Sciatic nerve (tissue), 2 donors: ENCODE measurements at places on chromosomes 2 and 18.
A peak's percentile ranks its signal among the peaks of the same experiment; 100 is the strongest.

GRCh38 chr18:13320096-13320495 is 101.5 kb downstream of the LDLRAD4 start:
- no peak for DNase-seq

- no peak for DNase-seq
Measured at GRCh38 chr2:188978291-188979081, 4.3 kb downstream of the COL3A1 start.

DNA sequence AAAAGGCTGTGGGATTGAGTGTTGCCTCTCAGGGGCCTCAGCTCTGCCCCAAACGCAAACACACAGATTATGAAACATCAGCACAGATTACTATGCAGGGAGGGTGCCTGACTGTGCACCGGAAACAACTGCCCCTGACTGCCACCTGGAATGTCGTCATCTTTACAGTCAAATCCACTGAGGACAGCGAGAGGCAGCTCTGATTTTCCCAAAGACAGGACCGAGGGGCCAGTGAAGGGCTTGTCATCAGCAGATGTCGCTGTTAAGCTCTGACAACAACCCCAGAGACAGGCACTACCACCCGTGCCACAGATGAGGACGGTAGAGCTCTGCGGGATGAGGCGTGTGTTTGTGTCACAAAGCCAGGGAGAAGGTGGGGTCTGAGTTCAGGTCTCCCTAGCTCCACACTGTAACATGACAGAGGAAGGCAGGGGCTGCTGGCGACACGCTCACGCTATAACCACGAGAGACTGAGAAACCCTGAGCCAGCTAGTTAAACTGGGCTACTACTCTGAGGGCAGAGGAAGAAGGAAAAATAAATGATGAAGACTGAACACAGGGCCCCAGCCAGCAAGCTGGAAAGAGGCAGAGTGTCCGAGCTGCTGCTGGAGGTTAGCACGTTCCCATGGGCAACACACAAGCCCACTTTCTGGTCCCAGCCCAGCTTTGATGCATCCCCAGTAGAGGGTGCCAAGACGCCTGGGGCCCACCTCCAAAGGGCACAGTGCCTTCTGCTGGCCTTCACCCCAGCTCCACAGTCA is 47.0 kb downstream of the PARD6G start:
- DNase-seq, result no peak

DNA sequence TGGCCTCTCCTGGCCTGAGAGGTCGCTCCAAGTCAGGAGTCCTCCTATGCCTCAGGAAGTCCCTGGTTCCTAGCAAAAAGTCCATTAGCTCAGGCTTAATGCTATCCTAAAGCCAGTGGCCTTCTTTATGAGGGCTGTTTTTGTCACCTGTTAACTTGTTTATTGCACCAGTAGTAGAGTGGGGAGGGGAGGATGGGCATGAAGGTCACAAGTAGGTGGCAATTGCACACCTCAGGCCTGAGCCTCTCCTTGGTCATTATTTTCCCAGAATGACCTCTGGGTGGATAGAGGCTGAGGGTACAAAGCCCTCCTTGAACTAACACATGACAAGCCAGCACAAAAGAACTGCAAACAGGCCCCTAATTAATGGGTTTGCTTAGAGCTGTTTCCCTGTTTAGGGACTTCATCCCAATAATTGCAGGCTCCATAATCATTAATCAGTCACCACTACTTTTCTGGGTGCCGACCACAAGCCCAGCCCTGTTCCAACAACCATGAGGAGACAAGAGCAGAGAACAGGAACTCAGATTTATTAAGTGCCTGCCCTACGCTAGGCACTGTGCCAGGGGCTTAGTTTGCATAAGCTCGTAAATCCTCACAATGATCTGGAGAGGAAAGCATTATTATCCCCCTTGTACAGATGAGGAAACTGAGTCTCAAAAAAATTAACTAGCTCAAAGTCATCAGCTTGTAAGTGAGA is 123.0 kb upstream of the PKDCC start:
- no peak for DNase-seq

GRCh38 chr2:109378682-109379081 is 235.1 kb downstream of the SEPTIN10 start:
- peak; percentile 35 for DNase-seq

- DNase-seq, result no peak
Measured at GRCh38 chr2:75074708-75075107, 116.3 kb downstream of the POLE4 start.

DNA sequence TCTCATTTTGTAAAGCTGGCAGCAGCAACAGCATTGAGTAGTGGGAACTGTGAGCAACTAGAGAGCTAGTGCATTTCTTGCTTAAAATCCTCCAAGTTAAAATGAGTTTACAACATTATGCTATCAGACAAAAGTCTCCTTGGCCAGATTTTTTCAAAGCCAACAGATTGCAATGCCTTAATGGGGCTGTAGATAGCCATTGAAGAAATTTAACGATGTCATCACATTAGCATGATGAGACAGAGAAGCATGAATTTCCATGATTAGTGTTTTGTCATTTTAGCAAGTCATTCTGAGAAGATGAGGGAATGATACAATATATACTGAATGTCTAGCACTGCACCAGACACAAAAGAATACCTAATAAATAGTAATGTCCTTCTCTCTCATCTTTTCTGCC is 307.5 kb upstream of the REG3G start:
- DNase-seq, result no peak

DNA sequence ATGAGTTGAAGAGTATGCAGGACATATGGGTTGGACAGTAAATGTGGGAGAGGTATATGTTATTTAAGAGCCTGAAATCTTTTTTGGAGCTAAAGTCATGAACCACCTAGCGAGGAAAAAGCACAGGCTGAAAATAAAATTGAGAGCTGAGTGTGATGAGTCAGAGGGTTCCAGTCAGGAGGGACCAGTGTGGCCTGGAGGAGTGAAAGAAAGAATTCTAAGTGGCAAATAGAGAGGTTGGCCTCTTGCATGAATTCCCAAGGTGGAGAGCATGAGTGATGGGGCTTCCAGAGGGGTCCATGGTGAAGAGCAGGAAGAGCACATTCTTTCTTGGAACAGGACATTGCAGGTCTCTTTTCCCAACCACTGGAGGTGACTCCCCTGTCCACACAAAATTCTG is 282.6 kb downstream of the TDRD15 start:
- no peak for DNase-seq

- peak; percentile 86 for DNase-seq
Measured at GRCh38 chr18:332721-333510, 65.1 kb upstream of the THOC1 start.

GRCh38 chr2:60552078-60552850 is 1.2 kb downstream of the BCL11A start:
- DNase-seq, result no peak

DNA sequence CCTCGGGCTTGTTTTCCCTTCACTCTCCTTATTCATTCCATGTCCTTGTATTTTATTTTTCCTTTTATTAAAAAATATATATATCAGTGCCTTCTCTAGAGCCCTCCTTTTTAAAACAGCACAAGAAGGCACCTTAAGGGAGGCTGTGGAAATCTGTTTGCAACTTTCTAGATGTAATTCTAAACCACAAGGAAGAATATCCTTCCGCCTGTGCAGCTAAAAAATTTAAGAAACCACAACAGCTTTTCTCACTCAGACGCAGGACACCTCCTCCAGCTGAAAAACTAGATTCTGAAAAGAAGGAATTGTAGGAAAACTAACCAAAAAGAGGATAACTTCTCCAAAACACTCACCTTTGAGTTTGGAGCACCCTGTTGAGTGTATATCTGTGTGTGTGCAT is 142.2 kb downstream of the BCL11A start:
- DNase-seq, result no peak
